Uterus (tissue), 4 donors: ENCODE measurements at places on chromosomes 11 and 22. TPM values are rescaled to one million over a fixed set of nuclear protein-coding genes. Genes with fewer than 3 reads are reported as not detected.

- no peak for DNase-seq
Measured at GRCh38 chr22:43203471-43203981, 16.6 kb upstream of the TTLL12 start.

DNA sequence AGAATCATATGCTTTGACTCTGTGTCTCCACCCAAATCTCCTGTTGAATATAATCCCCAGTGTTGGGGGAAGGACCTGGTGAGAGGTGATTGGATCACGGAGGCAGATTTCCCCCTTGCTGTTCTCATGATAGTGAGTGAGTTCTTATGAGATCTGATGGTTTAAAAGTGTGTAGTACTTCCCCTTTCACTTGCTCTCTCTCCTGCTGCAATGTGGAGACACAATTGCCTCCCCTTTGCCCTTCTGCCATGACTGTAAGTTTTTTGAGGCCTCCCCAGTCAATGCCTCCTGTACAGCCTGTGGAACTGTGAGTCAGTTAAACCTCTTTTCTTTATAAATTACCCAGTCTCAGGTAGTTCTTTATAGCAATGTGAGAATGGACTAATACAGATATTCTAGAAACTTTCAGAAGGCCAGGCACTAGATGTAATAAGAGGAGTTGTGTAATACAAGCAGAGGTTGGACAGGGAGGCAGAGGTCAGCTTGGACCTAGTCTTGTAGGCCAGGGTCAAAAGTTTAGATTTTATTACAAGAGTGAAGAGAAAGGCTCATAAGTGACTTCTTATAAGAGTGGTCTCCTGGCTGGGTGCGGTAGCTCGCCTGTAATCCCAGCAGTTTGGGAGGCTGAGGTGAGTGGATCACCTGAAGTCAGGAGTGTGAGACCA lies 9.3 kb upstream of the SERPING1 start:
- DNase-seq, result no peak

DNA sequence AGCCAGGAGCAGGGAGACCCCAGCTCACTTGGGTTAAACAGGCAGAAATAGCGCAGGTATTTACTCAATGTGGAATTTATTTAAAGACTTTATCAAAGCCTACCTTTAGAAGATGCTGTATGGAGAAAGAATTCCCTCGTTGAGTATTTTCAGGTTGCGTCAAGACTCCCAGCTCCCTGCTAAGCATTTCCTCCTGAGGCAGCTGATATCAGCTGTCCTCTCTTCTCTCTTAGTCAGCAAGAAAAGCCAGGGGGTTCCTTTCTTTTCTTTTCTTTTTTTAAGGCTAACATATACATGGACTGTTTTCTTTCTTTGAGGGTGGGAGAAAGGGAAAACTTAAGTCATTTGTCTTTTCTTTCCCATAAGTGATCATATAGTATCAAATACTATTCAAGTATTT lies 125.8 kb upstream of the POU2AF2 start:
- DNase-seq, result no peak

DNA sequence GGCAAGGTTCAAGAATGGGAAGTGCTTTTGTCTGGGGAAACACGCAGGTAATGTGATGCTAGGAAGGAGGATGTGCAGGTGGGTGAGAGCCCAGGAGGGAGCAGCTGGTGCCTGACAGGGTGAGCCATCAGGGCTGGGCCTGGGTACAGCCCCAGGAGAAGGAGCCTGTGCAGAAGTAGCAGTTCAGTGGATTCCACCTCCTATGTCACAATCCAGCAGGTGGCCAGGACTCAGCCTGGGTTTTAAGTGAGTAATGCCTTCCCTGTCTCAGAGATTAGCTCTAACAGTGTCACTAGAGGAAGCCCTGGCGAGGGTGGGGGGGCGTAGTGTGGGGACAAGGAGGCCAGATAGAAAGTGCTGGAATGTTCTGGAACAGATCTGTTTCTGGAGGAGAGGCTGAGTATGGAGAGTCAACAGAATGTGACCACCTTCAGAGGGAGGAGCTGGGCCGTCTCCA lies 8.1 kb downstream of the RIC8A start:
- DNase-seq, result no peak

DNA sequence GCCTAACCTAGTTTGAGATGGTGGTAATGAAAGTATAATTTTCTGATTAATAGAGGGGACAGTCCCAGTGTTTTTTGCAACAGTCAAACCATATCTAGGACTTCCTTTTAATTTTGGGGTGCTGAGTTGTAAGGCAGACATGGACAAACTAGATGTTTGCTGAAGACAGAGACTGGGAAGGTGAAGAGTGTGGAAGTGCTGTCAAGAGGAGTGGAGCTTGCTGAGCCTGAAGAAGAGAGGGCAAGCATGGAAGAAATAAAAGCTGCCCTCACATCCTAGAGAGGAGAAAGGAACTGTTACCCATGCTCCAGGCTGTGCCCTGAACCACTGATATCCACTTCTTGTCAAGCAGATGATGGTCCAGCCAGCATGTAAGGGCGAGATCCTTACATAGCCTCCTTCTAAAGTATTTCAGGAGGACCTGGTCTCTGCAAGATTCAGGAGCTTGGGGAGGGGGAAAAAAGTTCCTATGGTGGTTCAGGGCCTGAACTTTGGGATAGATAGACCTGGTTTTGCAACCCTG lies 51.4 kb downstream of the PRR5L start:
- DNase-seq, result no peak

Gene EFCAB6
- 7.0 TPM for total RNA-seq
